SK-MEL-5 (cell line): ENCODE measurements at places on chromosomes 5 and 9.
A peak's percentile ranks its signal among the peaks of the same experiment; 100 is the strongest.

- DNase-seq: no peak
Measured at GRCh38 chr5:149946118-149946517, 1.5 kb upstream of the PDE6A start.

- no peak for DNase-seq
Measured at GRCh38 chr9:125997196-125997823, 250.1 kb downstream of the PBX3 start.

GRCh38 chr5:30324083-30324482 is 869.4 kb upstream of the CDH6 start:
- DNase-seq: peak; percentile 59

DNA sequence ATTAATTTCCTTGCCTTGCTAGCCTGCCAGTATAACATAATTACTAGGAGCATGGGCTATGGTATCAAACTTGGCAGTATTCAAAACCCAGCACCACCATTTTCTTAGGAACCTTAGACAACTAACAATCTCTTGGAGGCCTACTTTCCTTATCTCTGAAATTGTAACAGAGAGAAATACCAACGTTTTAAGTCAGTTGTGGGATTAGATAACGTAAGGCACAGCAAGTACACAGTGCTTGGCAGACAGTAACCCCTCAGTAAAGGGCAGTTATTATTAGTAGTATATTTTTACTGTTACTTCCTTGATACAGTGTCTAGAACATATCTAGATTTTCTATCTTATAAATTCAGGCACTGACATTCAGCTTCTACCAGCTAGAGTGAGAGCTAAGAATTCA is 309.6 kb downstream of the ACTL7B start:
- no peak for DNase-seq

DNA sequence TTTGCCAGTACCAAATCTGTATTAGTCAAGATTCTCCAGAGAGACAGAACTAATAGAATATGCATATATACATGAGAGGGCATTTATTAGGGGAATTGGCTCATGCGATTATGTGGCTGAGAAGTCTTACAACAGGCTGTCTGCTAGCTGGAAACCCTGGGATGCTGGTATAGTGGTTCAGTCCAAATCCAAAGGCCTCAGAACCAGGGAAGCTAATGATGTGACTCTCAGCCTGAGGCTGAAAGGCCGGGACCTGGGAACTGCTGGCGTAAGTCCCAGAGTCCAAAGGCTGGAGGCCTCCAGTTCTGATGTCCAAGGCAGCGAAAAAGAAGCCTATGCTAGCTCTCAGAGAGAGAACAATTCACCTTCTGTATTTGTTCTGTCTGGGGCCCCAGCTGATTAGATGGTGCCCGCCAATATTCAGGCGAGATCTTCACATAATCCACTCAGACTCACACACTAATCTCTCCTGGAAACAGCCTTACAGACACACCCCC is 84.1 kb downstream of the KIAA1958 start:
- peak; percentile 4 for DNase-seq

GRCh38 chr9:131776036-131776435 is 36.2 kb upstream of the RAPGEF1 start:
- no peak for DNase-seq

DNA sequence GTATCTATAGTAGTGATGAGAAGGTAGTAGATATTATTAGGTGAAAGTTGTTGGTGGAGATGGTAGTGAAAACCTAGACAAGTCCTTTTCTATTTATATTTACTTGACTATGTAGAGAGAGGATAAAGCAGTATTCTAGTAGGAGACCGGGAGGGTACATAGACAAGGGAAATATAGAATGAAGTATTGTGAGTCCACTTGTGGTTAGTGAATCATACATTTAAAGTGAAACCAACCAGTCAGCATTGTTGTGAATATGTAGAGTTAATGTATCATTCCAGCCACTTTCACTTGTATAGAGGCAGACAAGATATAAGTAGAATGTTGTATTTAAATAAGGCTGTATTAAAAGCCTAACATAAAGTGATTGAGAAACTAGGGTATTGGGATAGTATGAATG is 1711.3 kb upstream of the ACO1 start:
- peak; percentile 14 for DNase-seq

- DNase-seq: no peak
Measured at GRCh38 chr9:113267911-113268566, 7.3 kb downstream of the CDC26 start.

DNA sequence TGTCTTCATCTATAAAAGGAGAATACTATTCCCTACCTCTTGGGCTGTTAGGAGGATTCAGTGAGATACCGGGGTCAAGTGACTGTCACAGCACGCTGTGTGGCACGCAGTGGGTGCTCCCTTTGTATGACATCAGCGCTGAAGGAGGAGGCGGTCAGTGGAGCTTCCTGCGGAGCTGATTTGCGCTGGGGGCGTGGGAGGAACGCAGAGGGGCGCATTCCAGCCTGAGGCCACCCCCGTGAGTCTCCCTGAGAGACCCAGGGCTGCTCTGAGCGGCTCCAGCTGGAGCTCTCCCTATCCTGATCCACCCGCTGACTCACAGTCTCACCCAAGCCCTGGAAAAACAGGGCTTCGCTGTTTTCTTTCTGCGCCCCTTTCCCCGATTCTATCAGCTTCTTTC is 24.3 kb upstream of the NEURL1B start:
- DNase-seq: no peak

DNA sequence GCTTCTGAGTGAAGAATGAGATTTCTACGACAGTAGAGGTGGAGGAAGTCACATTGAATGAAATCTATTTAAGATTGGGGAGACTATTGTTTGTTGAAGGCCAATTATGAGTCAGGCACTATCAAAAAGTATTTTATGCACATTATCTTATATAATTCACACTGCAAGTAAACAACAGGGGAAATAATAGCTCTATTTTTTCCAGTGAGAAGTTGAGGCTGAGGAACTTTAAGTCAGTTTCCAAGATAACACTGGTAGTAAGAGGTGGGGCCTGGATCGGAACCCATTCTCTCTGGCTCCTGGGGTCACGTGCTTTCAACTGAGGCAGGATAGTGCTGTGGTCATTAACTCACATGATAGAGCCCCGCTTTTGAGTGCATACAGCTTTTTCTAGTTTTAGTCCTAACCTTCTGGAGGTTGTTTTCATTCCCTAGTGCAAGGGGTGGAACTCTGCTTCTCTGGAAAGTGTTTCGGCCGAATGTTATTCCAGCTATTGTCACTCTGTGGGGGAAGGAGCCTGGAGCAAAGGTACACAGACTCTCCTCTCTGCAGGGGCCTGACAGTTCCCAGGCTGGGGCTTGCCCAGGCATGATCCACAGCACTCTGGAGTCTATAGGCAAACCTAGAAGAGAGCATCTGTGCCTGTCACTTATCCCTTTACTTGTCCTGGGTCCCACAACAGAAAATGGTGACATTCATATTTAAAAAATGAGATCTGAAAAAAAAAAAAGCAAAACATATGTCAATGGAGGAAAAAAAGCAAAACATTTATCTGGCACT is 352.4 kb upstream of the ACTBL2 start:
- no peak for DNase-seq

DNA sequence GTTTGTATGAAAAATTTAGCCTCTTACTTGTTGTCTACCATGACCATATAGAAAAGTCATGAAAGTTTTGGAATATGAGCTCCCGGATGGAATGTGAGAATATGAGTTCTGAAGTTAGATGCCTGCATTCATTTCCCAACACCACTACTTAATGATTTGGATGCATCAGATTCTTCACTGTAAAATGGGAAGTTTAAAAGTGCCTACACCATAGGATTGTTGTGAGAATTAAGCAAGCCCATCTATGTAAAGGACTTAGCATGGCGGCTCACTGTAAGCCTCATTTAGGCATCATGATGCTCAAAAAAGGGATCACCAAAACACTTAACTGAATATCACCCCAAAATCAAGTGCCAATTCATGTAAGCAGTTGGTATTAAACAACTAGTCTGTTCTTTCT is 177.3 kb downstream of the RAB3C start:
- no peak for DNase-seq

DNA sequence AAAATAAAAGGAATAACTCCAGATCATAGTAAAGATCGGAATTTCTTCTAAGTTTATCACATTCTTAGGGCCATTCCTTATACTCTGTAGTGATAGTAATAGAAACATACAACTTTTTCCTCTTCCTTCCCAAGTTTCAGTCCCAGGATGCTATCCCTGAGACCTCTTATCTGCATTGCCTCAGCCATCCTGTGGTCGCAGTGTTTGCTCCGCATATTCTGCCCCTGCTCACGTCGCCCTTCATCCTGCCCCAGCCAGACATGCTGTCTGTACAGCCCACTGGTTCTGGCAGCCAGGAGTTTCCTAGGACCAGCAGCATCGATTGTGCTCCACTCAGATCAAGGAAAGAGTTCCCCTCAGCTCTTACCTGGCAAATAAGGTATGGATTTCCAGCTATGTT is 132.7 kb upstream of the ERCC6L2 start:
- no peak for DNase-seq

- no peak for DNase-seq
Measured at GRCh38 chr5:96149546-96149945, 187.9 kb upstream of the ELL2 start.

- no peak for DNase-seq
Measured at GRCh38 chr5:153888781-153889180, 149.9 kb downstream of the FAM114A2 start.

DNA sequence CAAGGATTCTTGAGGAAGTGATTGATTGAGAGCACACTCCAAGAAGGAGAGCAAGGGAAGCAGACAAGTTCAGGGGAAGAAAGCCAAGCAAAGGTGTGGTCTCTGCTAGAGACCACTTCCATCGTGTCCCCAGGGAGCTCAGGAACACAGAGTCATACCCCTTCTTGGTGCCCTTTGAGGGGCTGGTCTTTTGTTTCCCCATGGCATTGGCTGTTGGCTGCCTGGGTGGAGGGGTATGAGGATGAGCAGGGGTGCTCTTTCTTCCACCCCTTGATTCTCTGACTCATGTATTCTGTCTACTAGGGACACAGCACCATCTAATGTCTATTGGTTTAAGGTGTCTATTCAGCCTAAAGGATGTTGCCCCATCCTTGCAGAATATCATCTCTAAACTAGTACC is 11.5 kb upstream of the SPOCK1 start:
- DNase-seq: no peak

- DNase-seq: no peak
Measured at GRCh38 chr5:522899-523440, 1.3 kb downstream of the SLC9A3 start.

DNA sequence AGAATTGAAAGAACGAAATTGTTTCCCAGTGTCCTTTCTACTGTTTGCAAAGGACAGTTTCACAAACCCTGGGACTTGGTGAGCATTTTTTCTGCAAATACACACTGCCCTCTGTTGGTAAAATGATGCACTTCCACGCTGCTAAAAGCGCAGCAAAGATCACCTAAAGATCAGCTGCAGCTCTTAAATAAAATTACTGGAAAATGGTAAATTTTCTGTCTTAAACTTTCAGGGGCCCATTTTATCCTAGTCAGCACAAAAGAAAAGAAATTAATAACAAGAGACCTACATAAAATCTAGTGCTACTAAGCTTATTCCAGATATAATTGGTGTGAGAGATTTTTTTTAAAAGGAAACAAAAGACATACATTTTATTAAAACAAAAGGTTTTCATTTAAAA is 566.0 kb downstream of the CAAP1 start:
- no peak for DNase-seq

DNA sequence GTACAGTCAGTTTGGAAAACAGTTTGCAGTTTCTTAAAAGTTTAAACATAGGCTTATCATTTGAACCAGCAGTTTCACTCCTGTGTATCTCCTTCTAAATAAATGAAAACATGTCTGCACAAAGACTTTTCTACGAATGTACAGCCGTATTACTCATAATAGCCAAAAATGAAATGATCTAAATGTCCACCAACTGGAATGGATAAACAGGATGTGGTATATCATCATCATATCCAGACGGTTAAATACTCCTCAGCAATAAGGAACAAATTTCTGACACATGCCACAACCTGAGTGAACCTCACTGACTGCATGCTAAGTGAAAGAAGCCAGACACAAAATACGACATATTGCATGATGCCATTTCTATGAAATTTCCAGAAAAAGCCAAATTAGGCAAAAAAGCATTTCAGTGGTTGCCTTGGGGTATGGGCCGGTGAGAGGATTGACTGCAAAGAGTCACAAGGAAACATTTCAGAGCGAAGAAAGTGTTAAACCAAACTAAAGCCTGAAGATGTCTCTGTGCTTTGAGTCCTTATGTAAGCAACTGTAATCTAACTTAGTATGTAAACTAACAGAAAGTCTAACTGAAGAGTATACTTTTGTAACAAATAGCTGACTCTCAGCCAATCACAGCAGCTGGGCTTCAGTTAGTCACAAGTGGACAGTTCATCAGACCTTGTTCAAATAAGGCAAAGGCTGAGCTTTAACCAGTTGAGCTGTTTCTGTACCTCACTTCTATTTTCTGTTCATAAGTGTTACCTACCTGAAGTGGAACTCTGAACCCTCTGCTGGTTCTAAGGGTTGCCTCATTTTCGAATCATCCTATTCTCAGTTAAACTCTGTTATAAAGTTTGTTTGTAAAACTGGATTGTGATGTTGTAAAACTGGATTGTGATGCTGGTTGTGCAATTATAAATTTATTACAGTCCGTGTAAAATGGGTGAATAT is 65.2 kb downstream of the TRIO start:
- peak; percentile 48 for DNase-seq

GRCh38 chr9:81879501-81879916 is 48.7 kb upstream of the SPATA31D4 start:
- no peak for DNase-seq

GRCh38 chr9:102360846-102361245 is 622.4 kb upstream of the GRIN3A start:
- no peak for DNase-seq

DNA sequence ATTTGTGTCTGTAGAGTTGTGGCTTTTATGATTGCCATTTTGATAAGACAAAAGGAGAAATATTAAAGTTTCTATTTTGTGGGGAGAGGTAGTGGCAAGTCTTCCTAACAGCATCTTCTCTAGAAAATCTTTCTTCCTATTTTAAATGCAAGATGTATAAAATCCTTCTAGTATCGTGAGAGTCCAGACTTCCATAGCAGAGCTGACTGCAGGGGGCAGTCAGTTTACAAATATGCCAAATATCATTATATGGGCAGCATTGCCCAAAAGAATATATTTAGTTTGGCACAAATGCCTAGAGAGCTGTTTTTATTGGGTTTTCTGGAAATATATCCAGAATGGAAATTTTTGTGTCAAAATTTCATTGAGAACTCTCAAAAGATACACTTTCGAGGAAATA is 82.1 kb upstream of the ALDH1A1 start:
- peak; percentile 34 for DNase-seq

GRCh38 chr9:31119890-31120454 is 1264.5 kb upstream of the ACO1 start:
- peak; percentile 67 for DNase-seq

- DNase-seq: no peak
Measured at GRCh38 chr5:146888351-146888978, 9.9 kb upstream of the PPP2R2B start.

GRCh38 chr5:178234750-178235587 is 2.4 kb upstream of the PHYKPL start:
- peak; percentile 78 for DNase-seq

- no peak for DNase-seq
Measured at GRCh38 chr5:151030379-151030778, 10.0 kb downstream of the GPX3 start.

DNA sequence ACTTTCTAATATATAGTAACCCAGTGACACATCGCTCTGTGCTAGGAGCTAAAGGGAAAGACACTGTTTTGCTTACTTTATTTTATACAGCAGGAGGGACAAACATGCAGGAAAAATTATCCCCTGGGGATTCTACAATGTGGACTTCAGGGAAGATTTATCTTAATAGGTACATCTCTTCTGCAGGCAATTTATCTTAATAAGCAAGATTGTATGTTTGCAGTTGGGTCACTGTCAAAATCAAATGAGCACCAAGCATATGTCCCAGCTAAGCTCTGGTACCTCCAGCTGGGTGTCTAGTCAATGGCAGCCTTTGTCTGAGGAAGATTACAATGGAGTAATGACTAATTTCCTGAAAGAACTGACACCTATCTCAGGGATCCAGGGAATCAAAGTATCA is 309.9 kb upstream of the PANK3 start:
- DNase-seq: no peak
